ENCODE measurements at places on chromosomes 5 and 9.

DNA sequence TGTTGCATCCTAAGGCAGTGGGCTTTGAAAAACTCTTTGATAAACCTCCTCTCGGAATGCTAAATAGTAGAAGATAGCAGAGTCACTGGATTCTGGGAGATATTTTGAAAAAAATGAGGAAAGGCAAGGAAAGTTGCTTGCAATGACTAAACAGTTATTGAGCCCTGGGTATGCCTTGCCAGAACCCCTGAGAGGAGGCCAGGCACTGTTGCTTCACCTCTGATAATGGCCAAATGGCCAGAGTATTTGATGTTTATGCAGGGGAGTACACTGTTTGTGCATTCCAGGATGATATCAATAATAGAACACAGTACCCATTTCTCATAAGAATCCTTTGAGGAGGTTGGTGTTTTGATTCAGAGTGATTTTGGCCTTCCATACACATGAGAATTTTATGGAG lies 935.1 kb upstream of the WWC1 start:
- DNase-seq = no peak

DNA sequence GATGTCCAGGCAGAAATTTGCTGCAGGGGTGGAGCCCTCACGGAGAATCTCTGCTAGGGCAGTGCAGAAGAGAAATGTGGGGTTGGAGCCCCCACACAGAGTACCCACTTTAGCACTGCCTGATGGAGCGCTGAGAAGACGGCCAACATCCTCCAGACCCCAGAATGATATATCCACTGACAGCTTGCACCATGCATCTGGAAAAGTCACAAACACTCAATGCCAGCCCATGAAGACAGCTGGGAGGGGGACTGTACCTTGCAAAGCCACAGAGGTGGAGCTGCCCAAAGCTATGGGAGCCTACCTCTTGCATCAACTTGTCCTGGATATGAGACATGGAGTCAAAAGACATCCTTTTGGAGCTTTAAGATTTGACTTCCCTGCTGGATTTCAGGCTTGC lies 426.3 kb upstream of the FAM174A start:
- DNase-seq = no peak

- no peak for DNase-seq
These were observed 540.8 kb downstream of the BNC2 start for GRCh38 chr9:16329671-16330113.

GRCh38 chr9:98971168-98971914 lies 27.6 kb downstream of the COL15A1 start:
- DNase-seq = no peak

GRCh38 chr9:89606624-89607311 lies 2.0 kb downstream of the GADD45G start:
- peak; percentile 78 for DNase-seq

- DNase-seq = no peak
These were observed 42.4 kb downstream of the STX17 start for GRCh38 chr9:99948896-99949295.

- no peak for DNase-seq
These were observed 9.7 kb upstream of the TGFBI start for GRCh38 chr5:136018814-136019783.

GRCh38 chr5:66757219-66757833 lies 161.1 kb downstream of the MAST4 start:
- peak; percentile 74 for DNase-seq

GRCh38 chr9:706606-707459 lies 134.7 kb upstream of the DMRT1 start:
- no peak for DNase-seq

- DNase-seq = no peak
These were observed 206.9 kb downstream of the GABBR2 start for GRCh38 chr9:98501819-98502218.

- DNase-seq = no peak
These were observed 68.4 kb downstream of the COL27A1 start for GRCh38 chr9:114223564-114224246.

GRCh38 chr5:140108093-140109017 lies 5.6 kb upstream of the PURA start:
- no peak for DNase-seq

DNA sequence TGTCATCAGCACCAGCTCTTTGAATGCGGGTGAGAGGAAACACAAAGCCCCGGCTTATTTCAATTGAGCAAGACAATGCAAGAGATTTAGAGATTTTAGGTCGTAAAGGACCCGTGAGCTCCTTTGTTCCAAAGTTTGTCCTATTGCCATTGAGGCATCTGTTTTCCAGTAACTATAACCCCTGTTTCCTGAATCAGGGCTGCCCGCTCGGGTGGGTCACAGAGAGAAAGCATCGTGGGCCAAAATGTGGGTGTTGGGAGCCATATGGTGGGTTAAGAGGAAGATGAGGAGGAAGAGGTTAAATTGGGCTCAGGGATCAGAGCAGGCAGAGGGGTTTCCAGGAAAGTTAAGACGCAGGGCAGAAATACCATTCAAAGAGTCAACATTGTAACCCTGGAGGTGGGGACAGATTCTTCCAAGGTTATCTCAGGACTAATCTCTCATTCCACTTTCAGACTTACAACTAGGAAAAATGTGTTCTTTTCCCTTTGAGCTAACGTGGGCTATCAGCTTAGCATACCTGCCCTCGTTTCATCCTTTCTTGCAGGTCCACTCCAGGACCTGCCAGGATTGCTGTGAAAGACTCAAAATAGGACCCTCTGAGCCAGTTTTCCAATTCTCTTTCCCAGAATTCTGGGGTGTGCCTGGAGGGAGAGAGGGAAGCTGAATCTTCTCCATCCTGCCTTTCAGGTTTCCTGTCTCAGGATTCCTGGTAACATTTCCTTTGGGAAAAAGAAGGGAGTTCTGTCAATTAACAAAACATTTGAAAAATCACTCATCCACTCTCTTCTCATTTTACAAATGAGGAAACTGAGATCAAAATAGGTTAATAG lies 95.5 kb upstream of the TAF11L2 start:
- no peak for DNase-seq

GRCh38 chr5:153981905-153982605 lies 56.7 kb downstream of the FAM114A2 start:
- no peak for DNase-seq

DNA sequence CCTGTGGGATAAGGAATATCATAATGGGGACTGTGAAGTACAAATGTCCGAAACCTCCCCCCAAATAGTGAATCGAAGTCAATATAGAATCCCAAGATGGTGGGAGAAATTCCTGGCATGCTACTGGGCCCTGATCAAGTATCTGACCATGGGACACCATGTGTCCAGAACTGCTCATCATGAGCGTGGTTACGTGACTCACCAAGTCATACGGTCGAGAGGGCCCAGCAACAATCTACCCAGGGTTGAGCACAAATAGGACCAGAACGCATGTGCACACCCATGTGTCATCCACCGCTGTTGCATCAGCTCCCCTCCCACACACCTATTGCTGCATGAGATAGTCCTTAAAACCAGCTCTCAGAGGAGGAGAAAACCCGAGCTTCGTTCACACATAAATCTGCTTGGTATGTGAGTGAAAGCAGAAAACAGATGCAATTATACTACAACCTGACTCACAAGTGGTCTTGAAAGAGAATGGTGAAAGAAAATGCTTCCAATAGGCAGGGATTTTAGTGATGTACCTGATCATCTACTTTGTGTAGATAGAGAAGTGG lies 353.2 kb downstream of the CWC27 start:
- DNase-seq = no peak

DNA sequence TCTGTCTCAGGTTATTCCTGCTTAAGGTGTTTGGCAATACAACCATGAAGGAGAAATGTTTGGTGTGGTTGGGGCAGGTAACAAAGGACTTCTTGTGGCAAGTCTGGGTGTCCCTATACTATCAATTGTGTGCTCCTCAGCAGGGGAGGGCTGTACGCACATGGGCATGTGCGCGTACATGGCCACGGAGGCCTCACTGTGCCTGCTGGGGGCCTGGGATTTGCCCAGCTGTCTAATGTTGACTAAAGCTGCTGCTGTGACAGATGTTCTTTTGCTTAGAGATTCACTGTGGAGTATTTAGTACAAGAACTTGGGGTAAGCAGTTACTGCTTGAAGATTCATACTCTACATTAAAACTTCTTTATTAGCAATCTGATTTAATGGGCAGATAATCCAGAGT lies 97.5 kb downstream of the HSPA4 start:
- DNase-seq = no peak

DNA sequence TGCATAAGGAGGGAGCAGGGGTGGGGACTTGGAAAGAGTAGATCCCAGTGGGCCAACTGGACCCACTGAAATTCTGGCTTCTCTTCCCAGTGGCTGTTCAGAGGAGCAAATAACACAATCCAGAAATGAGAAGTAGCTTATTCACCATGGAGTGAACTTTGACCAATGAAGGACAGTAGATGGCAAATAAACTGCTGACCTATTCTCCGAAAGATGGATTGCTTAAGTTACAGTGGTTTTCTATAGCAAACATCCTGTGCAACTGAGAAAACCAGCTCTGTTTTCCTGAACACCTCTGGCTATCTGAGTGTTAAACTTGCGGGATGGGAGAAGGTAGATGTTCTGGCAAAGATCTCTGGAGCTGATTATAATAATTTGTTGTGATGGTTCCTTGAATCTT lies 325.1 kb downstream of the SPATA31D1 start:
- no peak for DNase-seq

- no peak for DNase-seq
These were observed 2.8 kb upstream of the WDR41 start for GRCh38 chr5:77494935-77495334.

- no peak for DNase-seq
These were observed 29.2 kb downstream of the CD14 start for GRCh38 chr5:140603734-140604133.

DNA sequence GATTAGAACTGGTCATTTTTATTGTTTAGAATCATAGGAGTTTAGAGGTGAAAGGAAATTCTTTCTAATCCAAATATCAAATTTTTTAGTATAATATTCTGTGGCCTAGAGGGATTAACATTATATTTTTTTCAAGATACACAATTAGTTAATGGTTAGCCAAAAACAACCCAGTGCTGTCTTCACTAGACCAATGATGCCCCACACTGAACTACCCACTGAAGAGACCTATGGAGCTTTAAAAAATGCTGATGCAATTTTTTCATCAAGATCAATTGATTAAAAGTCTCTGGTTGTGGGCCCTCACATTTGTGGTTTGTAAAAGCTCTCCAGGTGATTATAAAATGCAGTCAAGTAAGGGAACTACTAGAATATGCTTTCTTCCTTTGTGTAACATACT lies 274.1 kb upstream of the C9orf72 start:
- no peak for DNase-seq

- no peak for DNase-seq
These were observed 1.4 kb downstream of the IL9 start for GRCh38 chr5:135894276-135894675.

DNA sequence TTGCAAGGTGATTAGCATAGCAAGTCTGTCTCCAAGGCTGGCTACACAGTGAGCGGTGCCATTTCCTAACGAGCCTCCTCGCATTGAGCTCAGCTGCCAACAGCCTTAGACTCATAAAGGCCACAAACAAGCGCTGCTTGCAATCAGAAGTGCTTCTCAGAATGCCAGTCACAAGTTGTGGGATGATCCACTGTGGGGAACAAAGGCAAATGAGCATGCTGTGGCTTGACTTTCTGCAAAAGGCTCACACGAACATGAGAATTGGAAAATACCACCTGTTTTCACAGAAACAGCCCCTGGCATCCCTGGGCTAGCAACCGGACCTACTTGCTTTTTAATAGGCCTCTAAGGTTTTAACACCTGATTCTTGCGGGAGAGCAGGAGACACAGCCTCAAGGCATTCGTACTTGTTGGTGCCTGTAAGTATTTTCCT lies 215.5 kb downstream of the FANCC start:
- DNase-seq = no peak

- DNase-seq = no peak
These were observed 47.3 kb downstream of the MEGF10 start for GRCh38 chr5:127337876-127338275.

DNA sequence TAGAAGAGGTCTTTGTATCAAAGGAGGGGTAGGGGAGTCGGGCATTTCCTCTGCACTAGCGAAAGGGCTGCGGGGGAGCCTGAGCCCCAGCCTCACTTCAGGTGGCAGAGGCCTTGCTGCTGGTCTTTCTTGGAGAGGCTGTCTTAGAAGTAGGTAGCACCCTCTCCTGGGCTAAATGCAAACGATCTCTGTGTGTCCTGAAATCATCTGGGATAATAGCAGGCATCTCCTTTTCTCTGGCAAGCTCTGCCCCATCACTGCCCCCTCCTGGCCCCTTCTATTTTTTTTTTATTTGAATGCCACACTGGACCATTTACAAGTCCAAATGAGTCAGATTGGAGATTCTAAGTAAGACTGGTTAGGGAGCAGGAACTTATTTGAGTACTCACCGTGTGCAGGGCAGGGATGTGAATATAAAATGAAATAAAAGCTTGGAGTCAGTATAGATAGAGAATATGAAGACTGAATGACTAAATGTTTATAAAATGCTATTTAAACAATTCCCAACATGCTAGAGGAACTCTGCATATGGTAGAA lies 137.1 kb downstream of the FGF1 start:
- peak; percentile 67 for DNase-seq

- no peak for DNase-seq
These were observed 342.8 kb downstream of the EBF1 start for GRCh38 chr5:158756871-158757270.

GRCh38 chr9:438066-438465 lies 223.4 kb downstream of the DOCK8 start:
- DNase-seq = no peak

DNA sequence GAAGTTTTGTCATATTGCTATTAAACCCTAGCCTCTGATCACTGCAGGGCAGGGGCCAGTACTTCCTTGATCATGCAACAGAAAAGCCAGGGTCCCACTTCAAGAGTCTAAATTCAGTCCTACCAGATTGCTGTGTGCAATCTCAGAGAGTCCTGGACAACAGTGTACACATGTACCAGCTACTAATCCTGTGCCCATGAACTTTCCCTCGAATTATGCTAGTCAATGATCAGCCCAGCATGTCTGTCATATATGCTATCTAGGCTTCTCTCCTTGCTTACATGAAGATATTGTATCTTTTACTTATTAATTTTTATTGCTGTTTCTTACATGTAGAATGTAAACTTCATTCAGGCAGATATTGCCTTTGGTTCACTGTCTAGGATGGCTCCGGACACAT lies 367.0 kb downstream of the NTRK2 start:
- no peak for DNase-seq

DNA sequence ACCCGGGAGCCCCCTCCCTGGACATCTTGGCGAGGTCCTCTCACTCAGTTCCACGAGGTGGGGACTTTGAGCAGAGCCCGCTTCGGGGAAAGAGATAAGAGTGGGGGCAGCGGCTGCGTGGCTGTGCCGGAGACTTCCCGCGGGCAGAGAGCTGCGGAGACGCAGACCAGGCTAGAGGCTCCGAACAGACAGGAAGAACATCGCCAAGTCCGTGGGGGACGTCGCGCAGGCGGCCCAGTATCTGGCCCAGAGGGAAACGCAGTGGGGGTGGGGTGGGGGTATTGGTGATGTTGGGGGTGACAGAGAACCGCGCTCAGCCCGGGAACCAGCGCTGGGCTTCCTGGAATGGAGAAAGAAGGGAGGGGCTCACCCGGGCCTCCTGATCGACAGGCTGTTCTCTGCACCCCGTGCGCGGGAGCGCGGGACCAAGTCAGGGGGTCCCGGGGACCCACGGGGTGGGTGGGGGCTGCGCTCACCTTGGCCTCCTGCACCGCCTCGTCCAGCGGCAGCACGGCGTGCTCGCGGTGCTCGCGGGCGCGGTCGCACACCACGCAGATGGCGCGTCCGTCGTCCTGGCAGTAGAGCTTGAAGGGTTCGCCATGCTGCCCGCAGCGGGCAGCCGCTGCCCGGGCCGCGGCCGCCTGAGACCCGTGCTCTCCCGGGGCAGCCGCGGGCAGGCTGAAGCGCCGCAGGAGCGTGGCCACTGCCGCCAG lies 727 bp downstream of the TRIM7 start:
- DNase-seq = no peak

- DNase-seq = no peak
These were observed 19.9 kb downstream of the IFNW1 start for GRCh38 chr9:21121595-21122251.

All from NCI-H748 treated with DMSO at 0.1 percent for 48 hours (cell line).